ENCODE measurements at places on chromosomes 7 and 10.

GRCh38 chr10:125661941-125662515, 20.9 kb downstream of the TEX36 start:
- no peak for DNase-seq

DNA sequence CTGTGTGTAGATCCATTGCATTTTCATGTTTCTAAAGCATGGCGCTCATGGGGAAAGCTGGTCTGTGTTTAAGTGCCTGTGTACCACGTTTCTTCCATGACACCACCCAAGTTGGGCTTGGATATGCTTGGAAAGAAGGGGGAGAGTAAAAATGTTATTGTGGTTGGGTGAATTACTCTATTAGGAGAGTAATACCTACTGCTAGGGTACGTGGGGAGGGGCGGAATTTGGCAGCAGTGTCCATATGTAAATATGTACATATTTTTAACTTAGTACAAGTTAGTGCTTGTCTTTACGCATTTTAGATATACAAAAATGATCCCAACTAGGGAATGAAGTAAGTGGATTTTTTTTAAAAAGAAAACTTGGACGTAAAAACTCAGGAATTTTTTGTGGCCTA, 42.9 kb upstream of the SAMD8 start:
- no peak for DNase-seq

- no peak for DNase-seq
Measured at GRCh38 chr10:94307046-94307615, 55.6 kb downstream of the NOC3L start.

GRCh38 chr7:41621953-41622831, 80.7 kb downstream of the INHBA start:
- DNase-seq, result no peak

- no peak for DNase-seq
Measured at GRCh38 chr10:113486531-113486930, 66.3 kb upstream of the HABP2 start.

GRCh38 chr7:57425969-57426628, 23.9 kb upstream of the ZNF716 start:
- DNase-seq, result no peak

GRCh38 chr7:71255537-71256178, 123.7 kb downstream of the GALNT17 start:
- no peak for DNase-seq

GRCh38 chr10:67476201-67476600, 219.8 kb downstream of the CTNNA3 start:
- no peak for DNase-seq

DNA sequence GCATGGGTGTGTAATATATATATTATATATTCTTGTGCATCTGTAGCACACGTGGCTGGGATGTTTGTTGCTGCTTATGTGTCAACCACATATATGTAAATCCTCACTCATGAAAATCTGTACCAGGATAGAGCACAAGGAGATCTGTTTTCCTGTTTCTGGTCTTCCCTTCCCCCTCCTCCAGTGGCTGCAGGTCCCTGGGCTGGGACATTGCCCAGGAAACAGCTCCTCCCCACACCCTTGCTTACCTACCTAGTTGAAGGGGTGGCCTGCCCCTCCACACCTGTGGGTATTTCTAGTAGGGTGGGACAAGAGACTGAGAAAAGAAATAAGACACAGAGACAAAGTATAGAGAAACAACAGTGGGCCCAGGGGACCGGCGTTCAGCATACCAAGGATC, 2.2 kb downstream of the SFXN3 start:
- no peak for DNase-seq

DNA sequence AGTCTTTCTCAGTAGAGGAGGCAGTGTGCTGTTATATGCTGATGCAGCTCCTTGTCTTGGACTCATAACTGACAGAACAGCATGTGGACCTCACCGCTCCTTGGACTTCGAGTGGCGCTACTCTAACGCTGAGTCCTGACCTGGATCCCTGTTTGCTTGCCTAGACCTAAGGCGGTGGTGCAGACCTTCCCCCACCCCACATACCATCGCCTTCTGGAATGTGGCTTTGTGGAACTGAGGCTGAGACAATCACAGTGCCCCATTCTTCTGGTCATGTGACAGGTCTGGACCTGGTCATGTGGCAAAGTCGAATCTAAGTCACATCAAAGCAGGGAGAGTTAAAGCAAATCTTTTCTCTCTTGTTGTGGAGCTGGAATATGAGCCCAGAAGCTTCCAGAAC, 190.7 kb upstream of the MKI67 start:
- DNase-seq, result no peak

DNA sequence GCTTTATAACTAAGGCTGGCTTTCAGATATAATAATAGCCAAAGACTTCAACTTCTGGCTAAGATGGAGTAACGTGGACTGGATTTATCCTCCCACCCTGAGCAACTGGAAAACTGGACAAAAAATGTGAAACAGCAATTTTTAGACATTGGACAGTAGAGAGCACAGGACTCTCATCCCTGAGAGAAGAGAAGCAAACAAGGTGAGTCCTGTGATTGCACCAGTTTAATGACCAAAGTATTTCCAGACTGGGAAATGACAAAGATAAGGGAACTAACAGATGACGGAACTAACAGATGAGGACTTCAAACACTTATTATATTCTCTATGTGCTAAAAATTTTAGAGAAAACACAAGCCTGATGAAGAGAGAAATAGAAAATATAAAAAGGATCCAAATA, 175.7 kb upstream of the SLC25A13 start:
- no peak for DNase-seq

DNA sequence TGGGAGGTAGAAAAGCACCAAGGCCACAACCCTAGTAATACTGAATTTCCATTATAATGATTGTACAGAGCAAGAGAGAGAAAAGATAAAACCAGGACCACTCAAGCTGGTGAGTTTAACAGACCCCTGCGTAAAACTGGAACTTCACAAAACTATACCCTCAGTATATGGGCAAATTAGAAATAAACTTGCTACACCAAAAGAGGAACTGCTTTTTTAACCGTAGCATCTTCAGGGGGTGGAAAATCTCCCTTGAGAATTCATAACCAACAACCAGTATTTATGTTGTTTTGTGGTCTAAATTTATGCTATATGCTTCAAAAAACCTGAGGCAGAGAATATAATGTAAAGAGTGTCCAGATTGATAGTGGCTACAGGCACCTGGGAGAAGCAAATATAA, 171.2 kb downstream of the SGMS1 start:
- no peak for DNase-seq

- DNase-seq, result no peak
Measured at GRCh38 chr10:560314-560992, 129.0 kb downstream of the DIP2C start.

DNA sequence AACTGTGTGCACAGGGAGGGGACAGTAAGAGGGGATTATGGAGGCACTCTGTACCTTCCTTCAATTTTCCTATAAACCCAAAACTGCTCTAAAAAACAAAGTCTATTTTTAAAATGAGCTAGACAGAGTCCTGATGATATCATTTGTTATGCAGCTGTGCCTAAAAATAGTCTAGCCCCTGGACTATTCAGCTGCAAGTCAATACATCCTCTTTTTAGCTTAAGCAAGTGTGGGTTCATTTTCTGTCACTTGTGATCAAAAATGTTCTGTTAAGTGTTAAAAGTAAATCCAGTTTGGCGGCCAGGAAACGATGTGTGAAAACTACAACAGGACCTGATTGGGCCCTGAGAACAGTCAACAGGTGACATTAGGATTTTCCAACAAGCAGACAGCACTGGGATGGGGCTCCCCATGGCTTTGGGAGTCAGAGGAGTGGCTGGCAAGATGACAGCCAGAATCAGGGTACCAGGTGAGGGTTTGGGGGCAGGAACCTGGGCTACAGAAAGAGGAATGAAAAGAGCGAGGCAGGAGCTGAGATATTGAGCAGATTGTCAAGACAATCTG, 33.9 kb downstream of the FAM107B start:
- DNase-seq, result no peak

DNA sequence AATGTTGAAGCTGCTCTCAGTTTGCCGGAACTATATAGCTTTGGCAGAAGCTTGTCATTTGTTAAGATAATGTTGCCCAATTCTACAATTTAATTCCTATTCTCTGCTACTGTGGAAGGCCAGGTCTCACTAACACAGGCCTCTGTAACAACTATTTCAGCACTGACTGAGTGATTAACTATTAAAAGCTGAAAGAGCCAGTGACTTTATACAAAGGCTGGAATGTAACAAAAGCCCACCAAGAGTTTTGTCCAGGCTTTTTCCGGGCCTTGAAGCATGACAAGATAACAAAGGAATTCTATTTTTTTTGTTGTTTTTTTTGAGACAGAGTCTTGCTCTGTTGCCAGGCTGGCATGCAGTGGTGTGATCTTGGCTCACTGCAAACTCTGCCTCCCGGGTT, 795.6 kb downstream of the PHTF2 start:
- DNase-seq, result no peak

DNA sequence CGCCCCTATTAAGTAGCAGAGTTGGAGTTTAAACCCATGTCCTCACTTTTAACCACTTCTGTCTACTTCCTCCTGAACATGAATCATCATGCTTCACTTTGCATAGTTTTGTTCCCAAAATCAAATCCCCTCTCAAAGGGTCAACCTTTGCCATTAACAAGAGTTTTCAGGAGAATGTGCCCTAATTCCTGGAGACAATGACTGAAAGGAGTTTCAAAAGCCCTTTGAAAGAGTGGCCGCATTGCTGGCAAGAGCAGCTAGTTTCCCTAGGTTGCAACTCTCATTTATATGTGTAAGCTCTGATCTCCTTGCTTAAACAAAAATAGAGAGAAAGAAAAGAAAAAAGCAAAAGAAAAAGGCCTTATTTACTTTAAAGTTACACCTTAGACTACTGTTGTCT, 9.2 kb downstream of the LGI1 start:
- no peak for DNase-seq

GRCh38 chr10:60846173-60846572, 67.9 kb downstream of the CDK1 start:
- no peak for DNase-seq

DNA sequence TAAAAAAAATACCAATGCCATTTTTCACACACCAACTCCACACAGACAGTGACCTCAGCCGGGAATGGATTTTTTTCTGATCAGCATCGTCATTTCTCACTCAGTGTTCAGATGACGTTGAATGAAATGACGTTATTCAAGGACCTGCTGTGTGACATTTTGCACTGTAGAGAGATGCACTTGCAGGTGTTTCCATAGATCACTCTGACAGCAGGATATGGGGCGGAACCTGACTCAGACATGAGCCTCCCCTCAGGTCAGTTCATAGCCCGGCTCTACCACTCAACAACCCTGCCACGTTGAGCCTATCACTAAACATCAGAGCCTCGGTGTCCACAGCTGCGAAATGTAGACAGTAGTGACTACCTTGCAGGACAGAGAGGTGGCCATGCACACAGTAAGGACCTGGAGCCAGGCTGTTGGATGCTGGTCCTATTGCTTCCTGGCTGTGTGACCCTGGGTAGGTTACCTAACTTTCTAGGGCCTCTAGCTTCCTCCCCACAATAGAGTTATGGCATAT, 41.4 kb upstream of the ANTXRL start:
- DNase-seq, result no peak

DNA sequence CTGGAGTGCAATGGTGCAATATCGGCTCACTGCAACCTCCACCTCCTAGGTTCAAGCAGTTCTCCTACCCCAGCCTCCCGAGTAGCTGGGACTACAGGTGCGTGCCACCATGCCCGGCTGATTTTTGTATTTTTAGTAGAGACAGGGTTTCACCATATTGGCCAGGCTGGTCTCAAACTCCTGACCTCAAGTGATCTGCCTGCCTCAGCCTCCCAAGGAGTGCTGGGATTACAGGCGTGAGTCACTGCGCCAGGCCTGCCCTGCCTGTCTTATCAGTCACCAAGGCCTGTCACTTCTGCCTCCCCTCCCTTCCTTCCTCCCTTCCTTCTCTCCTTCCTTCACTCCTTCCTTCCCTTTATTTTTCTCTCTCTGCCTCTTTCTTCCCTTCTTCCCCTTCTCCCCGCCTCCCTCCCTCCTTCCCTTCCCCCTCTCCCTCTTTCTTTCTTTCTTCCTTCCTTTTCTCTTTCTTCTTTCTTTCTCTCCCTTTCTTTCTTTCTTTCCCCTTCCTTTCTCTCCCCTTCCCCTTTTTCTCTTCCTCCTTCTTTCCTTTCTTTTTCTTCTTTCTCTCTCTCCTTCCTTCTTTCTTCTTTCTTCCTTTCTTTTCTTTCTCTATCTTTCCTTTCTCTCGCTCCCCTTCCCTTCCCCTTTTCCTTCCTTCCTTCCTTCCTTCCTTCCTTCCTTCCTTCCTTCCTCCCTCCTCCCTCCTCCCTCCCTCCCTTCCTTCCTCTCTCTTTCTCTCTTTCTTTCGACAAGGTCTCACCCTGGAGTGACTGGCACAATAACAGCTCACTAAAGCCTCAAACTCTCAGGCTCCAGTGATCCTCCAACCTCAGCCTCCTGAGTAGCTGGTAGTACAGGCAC, 3.1 kb upstream of the ST7 start:
- DNase-seq, result no peak

DNA sequence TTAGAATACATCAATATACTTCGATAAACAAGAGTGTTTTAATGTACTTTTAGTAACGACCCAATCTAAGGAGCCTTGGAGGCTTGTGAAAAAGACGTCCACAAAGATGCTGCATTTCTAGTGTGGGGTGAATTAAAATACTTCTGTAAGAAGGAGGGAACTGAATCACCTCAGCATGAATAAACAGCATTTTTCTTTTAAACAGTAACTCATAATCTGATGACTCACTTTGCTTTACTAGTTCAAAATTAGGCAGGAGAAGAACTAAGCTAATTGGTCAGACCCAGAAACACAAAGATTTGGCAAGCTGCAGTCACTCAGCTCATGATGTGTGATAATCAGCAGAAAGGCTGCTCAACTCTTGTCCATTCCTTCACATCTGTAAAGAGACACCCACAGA, 24.2 kb downstream of the NCOA4 start:
- no peak for DNase-seq

DNA sequence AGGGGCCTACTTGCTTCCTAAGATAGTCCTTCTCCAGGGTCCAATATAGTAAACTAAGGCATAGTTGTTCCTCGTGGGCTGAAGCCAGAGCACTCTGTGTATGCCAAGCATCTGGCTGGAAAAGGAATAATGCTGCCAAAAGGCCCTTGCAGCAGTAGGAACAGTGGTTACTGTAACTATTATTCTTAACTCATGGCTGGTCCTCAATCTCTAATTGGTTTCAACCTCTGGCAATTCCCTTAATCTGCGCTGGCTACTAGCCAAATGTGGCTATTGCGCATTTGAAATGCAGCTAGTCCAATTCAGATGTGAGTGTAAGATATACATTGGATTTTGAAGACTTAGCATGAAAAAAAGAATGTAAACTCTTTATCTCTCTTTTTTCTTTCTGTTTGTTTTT, 27.8 kb upstream of the LBX1 start:
- DNase-seq, result no peak

GRCh38 chr7:132899833-132900232, 182.1 kb downstream of the CHCHD3 start:
- no peak for DNase-seq

- DNase-seq, result no peak
Measured at GRCh38 chr7:33781167-33781566, 124.2 kb upstream of the BMPER start.
